ENCODE measurements at places on chromosomes 16 and 17.

DNA sequence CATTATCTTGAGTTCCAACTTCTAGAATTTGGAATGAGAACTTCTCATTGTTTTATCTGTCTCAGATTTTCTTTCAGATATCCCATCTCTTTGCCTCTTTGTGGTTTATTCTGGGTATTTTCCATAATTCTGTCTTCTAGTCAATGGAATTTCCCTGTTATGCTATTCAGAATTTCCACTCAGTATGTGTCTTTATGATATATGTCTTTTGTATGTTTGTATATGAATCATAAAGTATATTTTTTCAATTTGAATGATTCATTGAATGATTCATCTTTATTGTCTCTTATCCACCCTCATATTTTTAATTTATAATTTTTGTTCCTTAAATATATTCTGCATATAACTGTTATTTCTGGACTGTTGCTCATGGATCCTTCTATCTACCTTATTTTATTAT is 729.7 kb upstream of the GOT2 start:
- no peak for DNase-seq

GRCh38 chr17:70127221-70127873 is 42.0 kb upstream of the KCNJ2 start:
- peak; percentile 24 for DNase-seq

DNA sequence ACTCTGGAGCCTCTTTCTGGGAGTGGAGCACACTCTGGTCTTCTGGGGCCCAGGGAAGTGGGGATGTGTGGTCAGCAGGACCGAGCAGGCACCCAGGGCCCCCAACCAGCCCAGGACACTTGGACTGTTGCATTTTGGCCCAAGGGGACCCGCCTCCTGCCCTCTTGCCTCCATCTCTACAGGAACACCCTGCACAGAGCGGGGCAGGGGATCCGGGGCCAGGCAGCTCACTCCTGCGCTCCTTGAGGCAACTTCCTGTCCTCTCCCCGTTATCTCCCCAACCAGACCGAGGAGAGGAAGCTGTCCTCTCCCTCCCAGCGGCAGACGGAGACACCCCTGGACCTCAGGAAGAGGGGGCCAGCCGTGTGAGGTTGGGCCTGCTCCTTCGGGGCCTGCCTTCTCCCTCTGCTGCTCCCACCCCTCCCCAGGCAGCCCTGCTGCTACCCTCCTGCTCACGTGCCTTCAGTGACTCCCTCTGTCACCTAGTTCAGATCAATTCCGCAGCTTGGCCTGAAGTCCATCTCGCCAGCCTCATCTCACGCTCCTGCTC is 10.0 kb upstream of the ATP2A3 start:
- DNase-seq, result no peak

DNA sequence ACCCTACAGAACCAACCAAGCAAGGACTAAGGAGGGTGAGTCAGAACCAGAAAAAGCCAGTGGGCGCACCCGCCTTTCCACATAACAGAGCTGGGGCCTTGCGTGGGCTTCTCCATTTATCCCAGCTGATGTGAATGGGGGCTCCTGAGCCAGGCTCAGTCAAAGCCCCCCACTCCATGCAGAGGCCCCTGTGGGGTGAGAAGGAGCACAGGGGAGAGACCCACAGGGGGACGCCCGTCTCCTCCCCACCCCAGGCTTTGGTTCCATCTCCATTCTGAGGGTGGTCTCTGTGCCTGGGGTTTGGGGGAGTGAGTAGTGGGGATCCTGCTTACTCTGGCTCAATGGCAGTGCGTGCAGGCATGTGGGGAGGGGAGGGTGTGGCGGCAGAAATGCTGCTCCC is 210.1 kb upstream of the TNRC6C start:
- no peak for DNase-seq

DNA sequence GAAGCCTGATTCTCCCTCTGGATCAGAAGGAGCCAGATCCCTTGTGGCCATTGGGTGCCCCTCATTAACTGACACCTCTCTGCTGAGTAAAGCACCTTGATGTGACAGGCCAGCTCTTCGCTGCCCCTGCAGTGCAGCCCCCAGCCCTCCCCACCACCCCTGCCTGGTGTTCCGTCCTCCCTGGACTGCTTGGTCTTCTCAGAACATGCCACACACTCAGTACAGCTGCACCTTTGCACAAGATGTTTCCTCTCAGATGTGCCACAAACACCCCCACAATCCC is 20.2 kb downstream of the GOSR2 start:
- no peak for DNase-seq

GRCh38 chr17:35795007-35795870 is at the start of gene MMP28:
MMP28 (minus strand) TSS chr17:35795641; CDS start chr17:35795377, 264 bp downstream.
- DNase-seq, result peak; percentile 74

DNA sequence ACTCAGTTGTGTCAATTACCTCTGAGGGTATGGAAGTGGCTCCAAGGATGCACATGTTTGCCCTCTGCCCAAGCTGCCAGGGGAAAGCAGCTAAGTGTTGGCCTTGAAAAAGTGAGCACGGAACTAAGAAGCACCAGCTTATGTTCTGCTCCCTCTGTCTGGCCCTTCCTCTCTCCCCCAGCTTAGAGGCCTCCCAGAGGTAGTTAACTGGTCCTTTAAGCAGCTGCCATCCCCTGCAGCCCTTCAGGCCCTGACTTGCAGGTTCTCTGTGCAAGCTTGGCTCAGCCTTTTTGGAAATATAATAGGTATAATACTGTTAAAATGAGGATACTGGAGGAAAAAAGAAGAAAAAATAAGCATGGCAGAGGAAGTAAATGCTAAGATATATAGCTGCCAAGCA is 7.0 kb upstream of the UBE2Z start:
- no peak for DNase-seq

DNA sequence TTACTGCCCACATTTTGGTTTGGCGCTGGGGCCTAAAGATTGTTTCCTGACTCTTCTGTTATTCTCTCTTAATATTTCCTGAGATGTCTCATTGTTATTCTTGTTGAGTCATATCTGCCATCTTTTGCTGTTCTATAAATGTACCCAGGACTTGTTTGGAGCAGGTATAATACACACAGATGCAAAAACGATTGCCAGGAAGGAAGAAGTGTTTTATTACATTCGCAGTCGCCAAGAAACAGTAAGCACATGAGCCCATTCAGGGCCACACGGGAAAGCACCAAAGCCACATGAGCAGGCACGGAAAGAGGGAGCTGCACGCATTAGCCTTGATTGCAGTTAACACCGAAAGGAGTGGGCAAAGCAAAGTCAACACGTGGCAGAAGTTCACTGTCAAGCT is 70.2 kb downstream of the ARHGAP44 start:
- DNase-seq, result no peak

GRCh38 chr17:57860414-57860999 is 10.7 kb upstream of the MRPS23 start:
- no peak for DNase-seq

DNA sequence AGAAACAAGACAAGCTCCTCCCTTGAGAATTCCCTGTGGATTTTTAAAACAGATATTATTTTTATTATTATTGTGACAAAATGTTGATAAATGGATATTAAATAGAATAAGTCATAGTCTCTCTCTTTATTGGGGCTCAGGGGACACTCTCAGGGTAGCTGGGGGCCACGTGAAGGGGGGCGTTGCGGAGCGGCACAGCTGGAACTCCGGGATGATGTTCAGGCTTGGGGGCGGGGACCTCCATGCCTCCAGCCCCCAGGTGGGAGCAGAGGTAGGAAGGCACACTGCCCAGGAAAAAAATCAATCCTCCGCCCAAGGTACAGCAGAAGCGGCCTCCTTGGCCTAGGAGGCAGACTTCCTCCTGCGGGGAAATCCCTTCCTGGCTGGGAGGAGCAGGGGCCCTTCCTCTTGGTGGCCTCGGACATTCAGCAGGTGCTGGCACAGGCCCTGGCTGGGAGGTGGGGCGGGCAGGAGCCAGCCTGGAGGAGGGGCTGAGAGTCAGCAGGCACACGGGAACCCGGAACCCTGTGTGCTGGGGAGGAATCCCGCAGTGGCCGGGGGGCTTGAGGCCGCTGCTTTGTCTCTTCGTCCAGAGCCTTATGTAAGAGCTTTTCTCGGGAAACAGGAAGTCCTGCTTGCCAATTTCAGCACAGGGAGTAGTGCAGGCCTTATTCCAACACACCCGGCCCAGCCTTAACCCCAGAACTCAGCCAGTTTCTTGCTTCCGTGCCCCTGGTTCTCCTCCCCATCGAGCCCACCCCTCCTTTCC is 591 bp upstream of the TNFSF13 start:
- DNase-seq, result peak; percentile 97

DNA sequence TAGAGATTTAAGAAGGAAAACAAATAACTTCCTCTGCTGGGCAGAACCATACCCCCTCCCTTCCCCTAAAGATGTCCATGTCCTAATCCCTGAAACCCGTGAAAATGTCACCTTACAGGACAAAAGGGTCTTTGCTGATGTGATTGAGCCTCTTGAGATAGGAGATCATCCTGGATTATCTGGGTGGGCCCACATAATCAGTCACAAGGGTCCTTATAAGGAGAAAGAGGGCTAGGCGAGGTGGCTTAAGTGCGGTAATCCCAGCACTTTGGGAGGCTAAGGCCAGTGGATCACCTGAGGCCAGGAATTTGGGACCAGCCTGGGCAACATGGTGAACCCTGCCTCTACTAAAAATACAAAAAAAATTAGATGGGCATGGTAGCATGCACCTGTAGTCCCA is 12.0 kb upstream of the SLC39A11 start:
- no peak for DNase-seq

DNA sequence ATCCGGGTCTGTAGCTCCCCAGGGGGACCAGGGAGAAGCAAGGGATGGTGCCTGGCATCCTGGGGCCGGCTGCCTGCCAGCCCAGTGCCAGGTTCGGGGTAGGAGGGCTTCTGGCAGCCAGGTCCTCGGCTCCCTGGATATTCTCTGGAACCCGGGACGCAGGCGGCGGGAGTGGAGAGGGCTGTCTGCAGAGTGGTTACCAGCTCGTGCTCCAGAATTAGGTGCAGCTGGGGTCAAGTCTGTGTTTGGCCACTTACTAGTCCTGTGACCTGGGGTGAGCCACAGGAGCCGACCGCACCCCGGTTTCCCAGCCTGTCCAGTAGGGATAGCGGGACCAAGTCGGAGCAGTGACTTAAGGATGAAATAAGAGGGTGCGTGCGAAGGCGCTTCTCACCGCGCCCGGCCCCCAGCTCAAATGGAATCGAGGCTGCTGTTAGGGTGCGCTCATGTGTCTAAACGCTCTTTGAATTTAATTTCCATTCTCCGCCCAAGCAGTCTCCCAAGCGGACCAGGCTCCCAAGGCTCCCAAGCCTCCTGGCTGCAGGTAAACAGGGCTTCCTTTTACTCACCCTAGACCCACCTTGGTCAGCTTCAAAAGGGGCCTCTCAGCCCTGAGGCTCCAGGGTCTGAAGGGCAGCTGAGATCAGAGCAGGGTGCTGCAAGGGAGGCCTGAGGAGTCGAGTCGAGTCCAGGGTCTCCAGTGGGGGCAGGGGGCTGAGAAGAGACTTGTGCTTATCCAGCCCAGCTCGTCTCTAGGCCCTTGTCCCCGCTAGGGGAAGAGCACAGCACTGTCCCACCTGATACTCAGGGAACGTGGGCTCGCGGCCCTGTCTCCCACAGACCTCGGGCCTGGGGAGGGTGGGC is 28.3 kb upstream of the ZNF469 start:
- DNase-seq, result no peak

DNA sequence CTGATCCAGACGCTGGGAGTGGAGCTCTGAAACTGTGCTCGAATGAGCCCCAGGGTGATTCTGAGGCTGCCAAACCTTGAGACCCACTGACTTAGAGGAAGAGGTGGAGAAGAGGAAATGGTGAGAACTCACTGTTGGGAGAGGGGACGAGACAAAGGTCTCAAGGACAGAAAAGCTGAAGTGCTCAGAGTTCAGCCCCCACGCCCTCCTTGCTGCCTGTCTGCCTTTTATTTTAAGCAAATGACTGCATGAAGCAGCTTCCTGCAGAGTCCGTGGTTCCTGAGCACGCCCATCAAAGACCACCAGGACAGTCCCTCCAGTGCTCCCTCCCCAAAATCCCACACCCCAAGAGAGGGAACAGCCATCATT is 20.4 kb downstream of the COTL1 start:
- no peak for DNase-seq

DNA sequence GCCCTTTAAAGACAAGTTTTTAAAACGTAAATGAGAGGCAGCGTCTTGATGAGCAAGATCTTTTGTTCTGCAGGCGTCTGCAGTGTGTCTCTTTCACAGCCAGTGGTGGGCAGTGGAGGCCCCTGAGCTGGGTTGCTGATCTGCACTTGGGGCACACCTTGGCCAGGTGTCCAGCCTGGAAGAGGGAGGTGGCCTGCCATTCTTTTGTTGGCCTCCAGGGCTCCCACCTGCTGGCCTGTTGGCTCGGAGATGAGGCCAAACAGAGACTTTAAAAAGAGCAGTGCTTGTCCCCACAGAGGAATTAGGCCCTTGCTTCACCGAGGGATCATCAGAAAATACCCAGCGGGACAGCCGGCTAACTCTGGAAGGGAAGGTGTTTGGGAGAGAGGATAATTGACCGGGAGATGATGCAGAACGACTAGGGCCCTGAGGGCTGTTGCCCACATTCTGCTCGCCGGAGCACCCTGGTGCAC is 145.9 kb upstream of the PLCG2 start:
- DNase-seq, result peak; percentile 70

GRCh38 chr16:22721511-22722100 is 92.4 kb upstream of the HS3ST2 start:
- DNase-seq, result peak; percentile 86

GRCh38 chr16:89009343-89010209 is 32.6 kb upstream of the CBFA2T3 start:
- DNase-seq, result peak; percentile 28

- DNase-seq, result no peak
Observed at GRCh38 chr17:2735896-2736295, 13.6 kb downstream of the CCDC92B start.

DNA sequence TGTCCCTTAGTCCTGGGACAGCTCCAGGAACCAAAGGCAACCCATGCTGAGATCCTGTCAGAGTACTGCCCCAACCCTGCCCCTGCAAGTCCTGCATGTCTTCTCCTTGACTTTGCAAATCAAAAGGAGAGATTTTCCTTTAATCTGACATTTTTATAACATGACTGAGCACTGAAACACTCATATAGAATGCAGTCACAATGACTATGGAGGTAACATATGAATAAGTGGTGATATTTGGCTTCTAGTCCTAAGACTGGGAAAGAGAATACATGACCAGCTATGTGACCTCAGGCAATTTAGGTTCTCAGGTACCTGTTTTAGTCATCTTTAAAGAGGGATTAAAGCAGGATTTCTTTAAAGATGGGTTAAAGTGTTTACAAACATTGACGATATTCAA is 941.6 kb upstream of the CDH8 start:
- no peak for DNase-seq

GRCh38 chr17:50464736-50465135 is 3.9 kb downstream of the CHAD start:
- no peak for DNase-seq

- no peak for DNase-seq
Observed at GRCh38 chr17:81511554-81511803, 1.1 kb downstream of the ACTG1 start.

DNA sequence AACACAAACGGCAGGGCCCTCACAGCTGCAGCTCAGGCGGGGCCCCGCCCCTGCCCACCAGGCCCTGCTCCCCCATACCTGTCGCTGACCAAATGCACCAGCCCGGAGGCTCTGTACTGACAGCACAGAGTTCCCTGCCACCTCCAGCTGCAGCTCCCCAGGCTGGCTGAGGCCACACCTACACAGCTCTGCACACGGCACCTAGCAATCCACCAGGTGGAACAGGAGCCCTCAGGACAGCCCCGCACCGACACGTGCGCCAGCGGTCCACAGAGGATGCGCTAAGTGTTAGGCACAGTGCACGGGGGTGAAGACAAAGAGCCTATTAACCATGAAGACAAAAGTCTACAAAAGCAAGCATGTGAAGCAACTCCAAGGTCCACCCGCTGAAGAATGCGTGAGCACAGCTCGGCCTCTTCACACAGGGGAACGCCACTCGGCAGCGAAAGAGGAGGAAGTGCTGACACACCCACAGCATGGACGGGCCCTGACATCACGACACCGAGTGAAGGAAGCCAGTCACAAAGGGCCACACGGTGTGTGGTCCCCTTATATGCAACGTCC is 5.4 kb downstream of the ZCCHC14 start:
- peak; percentile 96 for DNase-seq

All from DMS53 (cell line).